ENCODE measurements at places on chromosomes 2 and 18. TPM values are rescaled to one million over a fixed set of nuclear protein-coding genes. Genes with fewer than 3 reads are reported as not detected.

DNA sequence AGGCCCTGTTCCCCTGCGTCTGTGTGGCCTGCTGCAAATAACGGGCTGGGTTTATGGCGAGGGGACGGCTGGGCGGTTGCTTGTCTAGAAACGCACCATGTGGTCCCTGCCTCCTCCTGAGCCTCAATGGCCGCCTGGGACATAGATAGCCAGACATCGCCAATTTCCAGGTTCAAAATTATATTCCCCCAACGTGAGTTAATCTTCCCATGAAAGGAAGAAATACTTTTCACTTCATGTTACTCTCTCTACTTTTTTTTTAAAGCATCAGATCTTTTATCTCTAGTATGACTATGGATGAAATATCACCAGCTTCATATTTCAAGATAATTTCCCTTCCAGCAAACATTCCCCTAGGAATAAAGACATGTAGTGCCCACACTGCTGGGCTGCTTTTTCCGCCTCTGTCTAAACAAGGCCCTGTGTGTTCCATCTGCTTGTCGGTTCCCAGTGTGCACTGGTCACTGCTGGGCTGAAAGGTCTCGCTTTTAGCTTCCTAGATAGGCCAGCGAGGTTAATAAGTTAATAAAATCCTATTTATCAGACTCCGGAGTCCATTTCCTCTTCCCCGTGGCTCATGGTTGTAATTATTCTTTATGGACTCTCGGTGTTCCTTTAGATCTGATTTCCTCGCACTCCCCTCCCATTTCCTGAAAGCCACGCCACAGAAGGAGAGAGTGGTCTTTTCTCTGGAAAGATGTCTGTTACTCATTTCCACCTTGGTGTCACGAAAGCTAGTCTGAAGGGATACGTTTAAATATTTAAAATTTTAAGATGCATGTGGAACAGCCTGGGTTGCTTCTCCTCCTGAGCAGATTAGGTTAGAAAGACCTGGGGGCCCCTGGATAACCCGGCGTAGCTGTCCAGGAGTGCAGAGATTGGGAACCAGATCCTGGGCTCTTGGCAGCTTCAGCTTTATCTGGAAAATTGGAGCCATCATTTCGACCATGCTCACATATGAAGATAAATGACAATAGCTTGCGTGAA, 196.6 kb upstream of the COPS8 start:
- no peaks in the 10 kb centered on the region for H3K36me3 ChIP-seq
- DNase-seq = no peak
- no peaks in the 10 kb centered on the region for H3K4me1 ChIP-seq
- peak overlapping the region; percentile 66 for H3K27ac ChIP-seq
- no peaks in the 10 kb centered on the region for H3K27me3 ChIP-seq

GRCh38 chr2:113324684-113325160, 46.0 kb upstream of the PAX8 start:
- H3K27me3 ChIP-seq = no peaks in the 10 kb centered on the region
- no peaks in the 10 kb centered on the region for H3K36me3 ChIP-seq
- no peak for DNase-seq
- peaks cover 5% of the 10 kb centered on the region for H3K4me1 ChIP-seq
- peak overlapping the region; percentile 67 for H3K27ac ChIP-seq

Gene COL3A1
- total RNA-seq = 86.4 TPM

- no peak overlapping the region for H3K27ac ChIP-seq
- H3K4me1 ChIP-seq = no peaks in the 10 kb centered on the region
- DNase-seq = no peak
- H3K36me3 ChIP-seq = no peaks in the 10 kb centered on the region
- no peak overlapping the region for H3K4me3 ChIP-seq
- no peaks in the 10 kb centered on the region for H3K27me3 ChIP-seq
These were observed 143.8 kb downstream of the PIEZO2 start for GRCh38 chr18:11005528-11005927.

Gene MAP3K20
- 223 TPM for total RNA-seq

Gene APCDD1
- total RNA-seq = 53.3 TPM

DNA sequence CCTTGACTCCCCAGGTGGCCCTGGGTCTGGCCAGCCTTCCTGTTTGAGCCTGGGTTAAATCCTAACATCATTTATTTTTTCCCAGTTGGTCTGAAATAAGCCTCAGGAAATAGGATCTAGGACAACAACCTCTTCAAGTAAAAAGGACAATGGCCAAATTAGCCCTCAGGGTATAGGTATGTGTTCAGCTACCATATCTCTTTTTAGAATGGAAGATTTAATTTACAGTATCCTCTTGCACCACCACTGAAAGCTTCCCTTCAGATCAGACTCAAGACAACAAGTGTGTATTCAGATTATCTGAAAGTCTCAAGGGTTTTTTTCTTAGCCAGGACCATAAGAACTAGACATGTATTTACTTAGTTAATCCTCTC, 61.6 kb upstream of the CXCR4 start:
- H3K27ac ChIP-seq = no peak overlapping the region
- DNase-seq = no peak
- H3K4me3 ChIP-seq = no peak overlapping the region
- no peaks in the 10 kb centered on the region for H3K36me3 ChIP-seq
- no peaks in the 10 kb centered on the region for H3K27me3 ChIP-seq

Measured in right atrium auricular region (tissue), 2 donors.